NCI-H1436 (cell line): ENCODE measurements at places on chromosomes 4 and X.

- DNase-seq: peak; percentile 10
Observed at GRCh38 chrX:110852180-110852579, 56.6 kb upstream of the CHRDL1 start.

GRCh38 chr4:184616633-184617551 lies 32.4 kb downstream of the CASP3 start:
- DNase-seq: no peak

DNA sequence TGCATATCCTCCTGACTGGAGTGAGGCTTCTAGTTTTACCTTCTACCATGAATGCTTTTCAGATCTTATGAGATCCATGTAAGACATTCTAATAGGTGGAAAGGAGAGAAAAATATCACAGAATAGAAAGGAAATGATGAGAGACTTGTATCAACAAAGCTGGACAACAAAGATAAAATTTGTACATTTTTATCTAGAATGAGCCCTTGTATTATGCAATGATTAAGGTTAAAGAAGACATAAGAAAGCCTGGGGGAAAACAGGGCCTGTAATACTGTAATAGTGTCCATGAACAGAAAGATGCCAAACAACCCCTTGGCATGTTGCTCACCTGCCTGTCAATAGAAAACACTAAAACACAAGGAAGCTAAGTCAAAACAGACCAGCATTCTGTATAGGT lies 44.2 kb upstream of the SCRG1 start:
- no peak for DNase-seq

DNA sequence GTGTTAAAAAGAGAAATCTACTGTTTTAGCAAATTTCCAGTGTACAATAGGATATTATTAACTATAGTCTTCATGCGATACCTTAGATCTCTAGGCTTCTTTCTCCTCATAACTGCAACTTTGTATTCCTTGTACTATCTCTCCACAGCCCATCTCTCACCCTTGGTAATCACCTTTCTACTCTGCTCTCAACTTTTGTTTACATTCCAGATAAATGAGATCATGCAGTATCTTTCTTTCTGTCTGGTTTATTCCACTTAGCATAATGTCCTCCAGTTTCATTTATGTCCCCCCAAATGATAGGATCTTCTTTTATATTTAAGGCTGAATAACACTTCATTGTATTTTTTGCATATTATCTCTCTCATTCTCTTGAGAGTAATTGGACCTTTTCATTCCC lies 165.5 kb downstream of the HS3ST1 start:
- DNase-seq: no peak

GRCh38 chrX:100098660-100099375 lies 311.3 kb downstream of the PCDH19 start:
- no peak for DNase-seq

DNA sequence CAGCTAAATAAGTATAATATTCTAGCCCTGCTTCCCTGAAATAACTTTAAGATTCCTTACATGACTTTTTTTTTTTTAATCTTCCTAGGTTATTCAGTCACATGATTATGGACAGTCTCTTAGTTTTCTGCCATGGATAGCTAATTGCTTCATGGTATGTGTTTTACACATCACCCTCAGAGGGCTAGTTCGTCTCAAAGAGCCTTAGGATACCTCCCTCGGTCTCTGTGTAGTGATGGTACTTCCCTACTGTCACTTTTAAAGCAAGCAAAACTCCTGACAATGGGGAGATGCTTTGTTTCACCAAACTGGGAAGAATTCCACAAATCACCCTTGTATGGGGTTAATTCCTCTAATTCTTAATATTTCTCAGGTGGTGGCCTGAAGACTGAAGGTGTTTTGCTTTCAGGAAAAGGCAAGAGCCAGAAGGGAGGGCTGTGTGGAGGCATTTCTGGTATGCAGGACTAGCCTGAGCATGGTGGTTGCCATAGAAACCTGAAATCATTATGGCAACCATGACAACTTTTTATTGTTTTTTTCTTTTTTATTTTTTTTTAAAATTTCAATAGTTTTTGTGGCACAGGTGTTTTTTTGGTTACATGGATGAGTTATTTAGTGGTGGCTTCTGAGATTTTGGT lies 70.4 kb downstream of the BEX3 start:
- DNase-seq: no peak

DNA sequence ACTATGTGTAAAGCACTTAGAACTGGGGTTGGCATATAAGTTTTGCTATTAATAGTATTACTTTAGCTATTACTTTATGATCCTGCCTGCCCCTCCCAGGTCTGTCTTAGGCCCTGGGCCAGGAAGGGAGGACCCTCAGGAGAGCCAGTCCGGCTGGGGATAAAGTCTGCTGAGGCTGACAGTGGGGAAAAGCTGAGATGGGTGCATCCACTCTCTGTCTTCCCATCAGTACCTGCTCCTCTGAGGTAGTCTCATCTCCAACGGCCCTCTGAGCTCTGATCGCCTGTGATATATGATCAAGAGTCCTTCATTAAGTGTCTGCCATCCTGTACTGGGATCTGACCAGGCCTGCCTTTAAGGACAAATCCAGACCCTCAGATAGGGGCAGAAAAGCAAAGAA lies 156.5 kb upstream of the PJA1 start:
- DNase-seq: no peak

DNA sequence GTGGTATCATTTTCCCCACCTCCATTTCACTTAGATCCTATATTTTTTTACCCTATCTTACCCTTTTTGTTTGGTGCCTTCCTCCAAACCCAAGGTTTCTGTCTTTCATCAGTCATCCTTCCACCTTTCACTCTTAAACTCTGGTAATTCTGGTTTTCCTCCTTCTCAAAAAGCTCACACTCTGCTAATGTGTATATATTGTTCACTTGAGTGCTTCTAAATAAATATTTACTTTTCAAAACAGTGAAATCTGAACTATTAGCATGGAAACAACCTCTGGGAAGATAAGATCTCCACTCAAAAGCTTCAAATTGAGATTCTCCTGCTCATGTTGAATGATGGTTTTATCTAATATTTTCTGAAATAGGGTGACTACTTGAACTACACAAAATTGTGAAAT lies 21.5 kb downstream of the XIAP start:
- no peak for DNase-seq

DNA sequence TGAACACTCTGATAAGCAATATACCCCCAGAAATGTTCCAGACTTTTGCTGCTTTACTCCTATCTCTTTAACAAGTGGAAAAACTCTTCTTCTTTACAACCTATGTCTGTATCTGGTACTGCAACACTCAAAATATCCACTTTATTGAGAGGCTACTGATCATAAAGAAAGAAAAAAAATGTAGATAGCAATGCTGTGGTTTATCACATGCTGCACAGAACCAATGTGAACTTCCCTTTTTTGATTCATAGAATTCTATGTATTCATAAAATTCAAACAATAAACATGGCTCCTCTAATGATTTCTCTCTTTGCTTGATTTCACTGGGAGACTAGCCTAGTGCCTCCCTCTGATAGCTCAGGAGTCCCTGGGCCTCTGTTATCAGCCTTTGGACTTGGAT lies 223.5 kb downstream of the ZNF674 start:
- DNase-seq: no peak

DNA sequence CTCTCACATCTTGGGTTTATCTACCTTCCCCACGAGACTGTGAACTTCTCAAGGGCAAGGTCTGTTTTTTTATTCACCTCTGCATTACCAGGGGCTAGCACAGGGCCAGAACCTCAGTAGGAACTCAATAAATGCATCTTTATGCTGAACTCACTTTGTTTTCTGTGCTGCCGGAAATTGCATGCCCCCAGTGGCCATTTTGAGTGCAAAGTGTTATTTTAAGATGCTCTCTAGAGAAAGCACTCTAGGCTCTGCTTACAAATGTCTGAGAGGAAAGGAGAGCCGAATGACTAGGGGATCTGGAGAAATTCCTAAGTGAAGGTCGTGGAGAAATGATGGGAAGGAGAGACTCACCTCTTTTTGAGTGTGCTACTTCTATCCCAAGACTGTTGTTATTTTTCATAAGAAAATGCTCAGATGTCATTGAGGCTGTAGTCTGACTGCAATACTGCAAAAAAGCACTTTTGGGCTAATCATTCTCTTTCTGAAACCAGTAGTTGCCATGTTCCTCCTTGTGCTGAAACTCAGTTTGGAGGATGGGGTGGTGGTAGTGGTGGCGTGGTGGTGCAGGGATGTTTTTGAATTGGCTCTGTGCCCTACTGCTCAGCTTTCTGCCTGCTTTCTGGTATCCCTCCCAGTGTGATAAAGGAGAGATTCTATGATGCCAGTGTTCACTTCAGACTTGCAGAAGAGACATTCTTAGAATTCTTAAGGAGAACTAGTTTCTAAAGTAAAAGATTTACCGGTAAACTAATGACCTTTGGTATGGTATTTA lies 41.3 kb downstream of the DOCK11 start:
- DNase-seq: no peak

- no peak for DNase-seq
Observed at GRCh38 chr4:140893939-140894338, 137.8 kb upstream of the TBC1D9 start.

- DNase-seq: no peak
Observed at GRCh38 chr4:154781126-154781982, at the start of gene RBM46. RBM46 (plus strand) TSS chr4:154781272; CDS start chr4:154796753, 15,481 bp downstream.

GRCh38 chr4:141646969-141647368 lies 10.6 kb downstream of the IL15 start:
- no peak for DNase-seq

GRCh38 chr4:160082432-160083207 lies 979.7 kb downstream of the RAPGEF2 start:
- DNase-seq: no peak

DNA sequence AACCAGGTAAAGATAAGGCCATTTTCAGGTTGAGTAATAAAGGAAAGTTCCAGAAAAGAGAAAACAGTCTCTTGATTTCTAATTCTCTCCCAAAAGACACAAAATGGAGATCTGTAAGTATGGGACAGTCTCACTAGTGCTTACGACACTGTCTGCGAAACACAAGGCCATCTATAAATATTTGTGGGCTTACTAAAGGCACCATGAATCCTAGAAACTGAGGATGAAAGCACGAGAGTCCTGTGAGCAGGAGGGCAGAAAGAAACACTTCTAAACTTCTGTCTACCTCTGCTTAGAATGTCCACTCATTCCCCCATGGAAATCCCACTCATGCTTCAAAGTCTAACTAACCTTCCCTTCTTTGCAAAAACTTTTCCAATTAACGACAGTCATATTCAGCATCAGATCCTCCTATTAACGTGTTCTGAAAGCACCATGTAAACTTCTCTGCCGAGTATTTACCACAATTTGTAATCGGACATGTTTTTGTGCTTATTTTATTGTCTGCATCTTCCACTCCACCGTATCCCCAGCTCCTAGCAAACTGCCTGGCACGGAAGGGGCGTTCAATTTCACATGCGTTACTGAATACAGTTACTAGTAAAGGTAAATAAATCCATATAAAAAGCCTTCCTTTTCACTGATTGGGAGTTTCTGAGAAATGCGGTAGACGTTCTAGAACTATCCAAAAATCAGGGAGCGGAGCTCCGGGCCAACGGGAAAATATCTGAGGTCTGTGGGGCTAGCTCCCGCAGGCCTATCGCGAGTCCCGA lies 665 bp downstream of the PSMD10 start:
- no peak for DNase-seq

GRCh38 chr4:61374447-61374891 lies 174.3 kb downstream of the ADGRL3 start:
- DNase-seq: no peak

DNA sequence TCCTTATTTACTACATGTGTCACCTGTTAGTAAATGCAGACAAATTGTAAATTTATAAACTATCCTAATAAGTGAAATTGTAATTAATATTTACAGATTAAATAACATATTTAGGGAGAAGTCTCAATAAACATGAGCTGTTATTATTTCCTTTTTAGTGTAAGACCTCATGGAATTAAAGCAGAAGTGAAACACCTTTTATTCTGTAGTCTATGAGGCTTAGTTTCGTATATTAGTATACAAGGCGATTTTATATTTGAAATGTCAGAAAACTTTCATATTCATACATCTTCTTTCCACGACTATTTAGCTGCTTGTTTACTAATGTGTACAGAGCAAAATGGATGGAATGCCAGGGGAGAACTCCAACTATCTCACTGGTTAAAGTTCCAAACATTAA lies 414.4 kb downstream of the ARHGAP24 start:
- no peak for DNase-seq

- no peak for DNase-seq
Observed at GRCh38 chrX:44003975-44004374, 30.8 kb upstream of the NDP start.

DNA sequence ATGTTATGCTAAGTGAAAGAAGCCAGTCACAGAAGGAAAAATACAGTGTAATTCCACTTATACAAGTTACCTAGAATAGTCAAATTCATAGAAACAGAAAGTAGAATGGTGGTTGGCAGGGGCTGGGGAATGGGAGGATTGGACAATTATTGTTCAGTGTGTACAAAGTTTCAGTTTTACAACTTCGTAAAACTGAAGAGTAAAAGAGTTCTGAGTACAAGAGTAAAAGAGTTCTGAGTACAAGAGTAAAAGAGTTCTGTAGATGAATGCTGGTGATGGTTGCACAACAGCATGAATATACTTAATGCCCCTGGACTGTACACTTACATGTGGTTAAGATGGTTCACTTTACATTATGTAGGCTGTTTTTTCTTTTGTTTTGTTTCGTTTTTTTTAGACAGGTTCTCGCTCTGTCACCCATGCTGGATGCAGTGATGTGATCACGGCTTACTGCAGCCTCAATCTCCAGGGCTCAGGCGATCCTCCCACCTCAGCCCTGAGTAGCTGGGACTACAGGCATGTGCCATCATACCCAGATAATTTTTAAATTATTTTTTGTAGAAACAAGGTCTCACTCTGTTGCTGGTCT lies 230.9 kb downstream of the SOWAHB start:
- DNase-seq: no peak

DNA sequence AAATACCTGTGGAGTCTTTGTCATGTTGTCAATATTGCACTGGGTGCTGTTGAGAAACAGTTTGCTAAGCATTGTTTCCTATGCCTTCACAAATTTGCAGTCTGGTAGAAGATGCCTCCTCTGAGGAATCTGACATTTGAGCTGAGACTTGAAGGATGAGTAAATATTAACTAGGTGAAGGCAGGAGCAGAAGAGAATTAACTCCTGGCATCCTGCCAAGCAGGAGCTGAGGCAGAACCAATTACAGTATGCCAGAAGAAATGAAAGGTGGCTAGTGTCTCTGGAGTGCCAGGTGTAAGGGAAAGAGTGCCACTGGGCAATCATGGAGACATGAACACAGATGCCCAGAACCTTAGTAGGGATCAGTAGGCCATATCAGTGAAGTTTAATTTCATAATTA lies 1778.2 kb upstream of the PCDH10 start:
- peak; percentile 20 for DNase-seq

DNA sequence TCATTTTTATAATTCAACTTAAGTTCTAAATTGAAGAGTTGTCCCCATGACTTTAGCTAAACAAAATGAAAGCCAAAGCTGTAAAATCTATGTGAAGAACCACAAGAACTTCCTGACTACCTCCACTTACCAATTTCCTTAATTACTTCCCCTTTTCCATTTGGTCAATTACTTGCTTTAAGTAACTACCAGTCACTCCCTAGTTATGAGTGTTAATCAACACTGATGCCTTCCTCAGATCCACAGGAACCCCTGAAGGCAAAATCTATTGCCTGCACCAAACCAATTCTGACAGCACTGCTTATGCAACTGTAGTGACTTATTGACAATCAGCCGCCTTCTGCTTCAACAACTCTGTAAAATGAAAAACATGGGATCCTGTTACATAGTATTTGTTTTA lies 10.5 kb downstream of the RBMX start:
- no peak for DNase-seq
